ENCODE measurements at places on chromosomes 5 and 9.

DNA sequence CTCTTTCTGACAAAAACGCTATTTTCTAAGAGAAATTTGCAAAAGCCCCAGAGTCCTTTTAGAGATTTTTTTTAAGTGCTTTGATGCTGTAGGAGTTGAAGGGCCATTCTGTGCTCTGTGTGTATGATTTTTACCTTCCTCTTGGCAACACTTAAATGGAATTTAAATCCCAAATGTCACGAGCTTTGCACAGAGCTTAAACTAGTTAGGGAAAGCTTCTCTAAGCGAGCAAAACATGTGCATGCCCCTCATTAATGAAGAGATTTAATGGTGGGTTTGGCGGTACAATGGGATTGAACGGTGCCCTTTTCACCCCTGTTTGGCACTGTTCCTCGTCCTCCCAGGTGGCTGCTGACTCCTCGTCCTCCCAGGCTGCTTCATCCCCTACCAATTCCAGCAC is 220.7 kb downstream of the DRD1 start:
- DNase-seq = no peak

DNA sequence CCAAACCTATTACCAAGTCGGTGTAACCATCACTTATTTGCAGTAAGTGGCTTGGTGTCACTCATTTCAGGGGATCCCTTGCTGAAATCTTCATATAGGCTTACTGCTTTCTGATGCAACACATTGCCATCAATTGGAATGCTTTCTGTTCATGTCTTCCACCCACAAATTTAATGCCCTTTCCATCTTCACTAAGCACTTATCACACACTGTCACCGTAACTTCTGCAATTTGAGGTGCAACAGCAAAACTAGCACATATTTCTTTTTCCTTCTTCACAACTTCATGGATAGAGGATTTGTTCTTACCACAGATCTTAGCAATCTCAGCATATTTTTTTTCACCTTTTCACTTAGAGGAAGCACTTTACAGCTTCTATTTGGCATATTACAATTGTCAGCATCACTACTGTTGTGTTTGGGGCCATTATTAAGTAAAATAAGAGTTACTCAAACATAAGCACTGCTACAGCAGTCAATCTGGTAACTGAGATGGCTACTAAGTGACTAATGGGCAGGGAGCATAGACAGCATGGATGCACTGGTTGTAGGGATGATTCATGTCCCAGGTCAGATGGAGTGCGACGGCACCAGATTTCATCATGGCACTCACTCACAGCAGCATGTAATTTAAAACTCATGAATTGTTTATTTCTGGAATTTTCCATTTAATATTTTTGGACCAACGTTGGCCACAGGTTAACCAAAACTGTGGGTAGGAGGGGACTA is 70.1 kb downstream of the PIP5K1B start:
- no peak for DNase-seq

GRCh38 chr9:113614843-113615648 is 151.5 kb downstream of the RGS3 start:
- DNase-seq = no peak

DNA sequence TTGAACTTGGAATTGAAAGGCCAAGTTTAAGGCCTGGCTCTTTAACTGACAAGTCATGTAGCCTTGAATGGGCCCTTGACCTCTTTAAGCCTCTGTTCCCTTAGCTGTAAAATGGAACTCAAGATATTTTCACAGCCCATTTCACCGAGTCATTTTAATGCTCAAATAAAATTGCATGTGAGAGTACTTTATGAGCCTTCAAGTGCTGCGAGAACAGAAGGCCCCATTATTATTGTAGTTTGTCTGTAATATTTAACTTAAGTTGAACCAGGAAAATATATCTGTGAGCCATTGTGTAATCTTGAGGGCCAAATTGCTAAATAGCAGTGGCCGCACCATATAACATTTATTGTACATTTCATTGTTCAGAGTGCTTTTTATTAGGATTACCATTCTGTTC is 249.9 kb downstream of the NTRK2 start:
- no peak for DNase-seq

DNA sequence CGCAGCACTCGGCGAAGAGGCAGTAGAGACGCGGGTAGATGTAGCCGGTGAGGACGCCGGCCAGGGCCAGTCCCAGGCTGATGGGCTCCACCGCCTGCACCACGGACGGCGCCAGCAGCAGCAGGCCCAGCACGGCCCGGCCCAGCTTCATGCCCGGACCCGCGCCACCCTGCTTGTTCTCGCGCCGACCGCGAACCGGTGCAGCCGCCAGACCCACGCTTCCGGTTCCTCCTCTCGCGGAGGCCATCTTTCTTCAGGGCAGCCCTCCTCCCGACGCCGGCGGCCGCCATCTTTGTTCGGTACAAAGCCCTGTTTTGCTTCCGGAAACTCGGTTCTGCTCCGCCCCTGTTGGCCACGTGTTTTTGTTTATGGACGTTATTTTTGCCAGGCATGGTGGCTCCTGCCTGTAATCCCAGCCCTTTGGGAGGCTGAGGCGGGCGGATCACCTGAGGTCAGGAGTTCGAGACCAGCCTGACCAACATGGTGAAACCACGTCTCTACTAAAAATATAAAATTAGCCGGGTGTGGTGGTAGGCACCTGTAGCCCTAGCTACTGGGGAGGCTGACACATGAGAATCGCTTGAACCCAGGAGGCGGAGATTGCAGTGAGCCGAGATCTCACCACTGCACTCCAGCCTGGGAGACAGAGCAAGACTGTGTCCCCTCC is at the start of gene TOR1A:
Gene TOR1A, minus strand, starts transcription at position 202 of the 667 bp plus-strand sequence. Its CDS starts 51 bp downstream, at position 151.
- peak; percentile 94 for DNase-seq

DNA sequence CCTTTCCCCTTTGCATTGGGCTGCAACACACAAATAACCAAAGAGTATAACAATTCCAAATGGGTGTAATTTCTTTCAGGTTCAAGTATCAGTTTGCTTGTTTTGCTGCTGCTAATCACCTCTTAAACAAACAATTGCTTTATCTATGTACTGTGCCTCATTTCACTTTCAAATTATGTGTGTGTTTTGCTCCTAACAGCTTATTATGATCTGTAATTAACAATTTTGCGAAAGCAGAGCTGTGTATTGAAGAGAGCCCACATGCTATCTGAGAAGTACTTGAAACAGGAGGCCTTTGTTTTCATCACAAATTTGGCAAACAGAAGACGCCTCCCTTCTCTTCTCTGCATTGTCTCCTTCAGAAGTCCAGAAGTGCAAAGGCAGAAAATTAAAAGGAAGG is 312.0 kb downstream of the TLE1 start:
- DNase-seq = no peak

- DNase-seq = no peak
Measured at GRCh38 chr5:29697785-29698414, 1495.6 kb upstream of the CDH6 start.

All from stimulated activated CD4-positive, alpha-beta T cell treated with anti-CD3 and anti-CD28 coated beads, Interleukin-4, amount 100 ng/mL, for 24 hours (primary cell).